NCI-H187 treated with DMSO at 0.1 percent for 48 hours (cell line): ENCODE measurements at places on chromosomes 16 and 17.
A peak's percentile ranks its signal among the peaks of the same experiment; 100 is the strongest.

DNA sequence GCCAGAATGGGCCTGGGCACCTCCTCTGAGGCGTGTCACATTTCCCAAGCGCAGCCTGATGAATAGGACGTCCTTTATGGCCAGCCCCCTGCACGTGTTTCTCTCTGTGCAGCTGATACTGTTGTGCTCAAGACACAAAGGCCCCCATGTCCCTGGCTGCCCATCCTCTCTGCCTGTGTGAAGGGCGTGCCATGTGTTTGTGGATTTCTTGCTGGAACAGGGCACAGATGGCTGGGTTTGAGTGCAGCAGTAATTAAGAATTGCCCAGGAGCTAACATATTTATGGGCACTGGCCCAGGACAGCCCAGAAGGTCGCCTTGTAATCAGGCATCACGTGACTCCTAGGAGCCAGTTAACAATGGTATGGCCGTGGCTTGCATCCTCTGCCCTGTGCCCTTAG is 181.1 kb downstream of the CCDC182 start:
- peak; percentile 49 for DNase-seq

- DNase-seq = no peak
Observed at GRCh38 chr17:64001763-64002529, 3.8 kb downstream of the PRR29 start.

GRCh38 chr16:20880867-20881502 is 19.2 kb downstream of the DCUN1D3 start:
- no peak for DNase-seq

DNA sequence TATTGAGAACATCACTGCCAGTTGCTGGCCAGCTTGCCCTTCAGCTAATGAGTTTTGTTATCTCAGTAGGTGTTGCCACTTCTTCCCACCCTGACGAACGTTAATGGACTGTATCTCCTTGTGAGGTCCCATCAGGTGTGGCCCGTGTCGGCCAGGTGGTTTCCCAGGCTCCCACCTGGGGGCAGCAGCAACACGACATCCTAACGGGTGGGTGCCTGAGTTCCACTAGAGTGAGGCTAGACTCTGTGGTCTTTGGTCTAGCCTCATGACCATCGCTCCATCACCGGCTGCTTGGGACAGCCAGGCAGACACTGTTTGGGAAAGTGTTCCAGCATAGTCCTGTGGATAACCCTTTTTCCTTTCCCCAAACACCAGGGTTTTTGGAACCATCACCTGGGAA is 45.6 kb upstream of the LCMT1 start:
- no peak for DNase-seq

DNA sequence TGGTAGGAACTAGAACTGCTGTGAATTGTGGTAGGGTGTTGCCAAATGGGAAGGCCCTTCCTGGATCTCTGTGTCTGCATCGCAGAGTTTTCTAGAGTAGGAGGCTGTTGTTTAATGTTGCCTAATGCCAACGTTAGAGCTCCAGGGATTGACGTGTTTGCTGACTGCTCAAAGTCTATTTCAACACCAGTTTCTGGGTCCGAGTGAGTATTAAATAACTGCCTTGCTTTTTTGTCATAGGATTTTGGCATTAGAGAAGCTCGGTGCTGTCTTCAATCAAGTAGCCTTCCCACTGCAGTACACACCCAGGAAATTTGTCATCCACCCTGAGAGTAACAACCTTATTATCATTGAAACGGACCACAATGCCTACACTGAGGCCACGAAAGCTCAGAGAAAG is 40.0 kb downstream of the SF3B3 start:
- no peak for DNase-seq

DNA sequence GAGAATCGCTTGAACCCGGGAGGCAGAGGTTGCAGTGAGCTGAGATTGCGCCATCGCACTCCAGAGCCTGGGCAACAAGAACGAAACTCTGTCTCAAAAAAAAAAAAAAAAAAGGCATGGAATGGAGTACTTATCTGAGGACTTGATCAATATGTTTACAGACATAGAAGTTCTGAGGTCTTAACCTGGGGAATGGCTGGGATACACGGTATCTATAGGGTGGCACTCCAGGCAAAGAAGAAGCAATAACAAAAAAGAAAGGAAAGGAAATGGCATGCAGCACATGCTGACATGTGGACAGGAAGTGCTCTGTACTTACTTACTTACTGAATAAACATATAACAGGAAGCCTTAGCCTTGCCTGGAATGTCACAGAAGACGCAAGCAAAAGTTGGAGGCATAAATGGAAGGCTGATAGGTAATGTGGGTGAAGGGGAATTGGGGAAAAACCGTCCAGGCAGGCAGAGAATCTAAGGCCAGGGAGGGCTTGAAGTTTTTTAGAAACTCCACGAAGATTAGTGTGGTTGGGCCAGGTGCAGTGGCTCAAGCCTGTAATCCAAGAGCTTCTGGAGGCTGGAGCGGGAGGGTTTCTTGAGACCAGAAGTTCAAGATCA is 10.1 kb upstream of the SPOP start:
- no peak for DNase-seq

- DNase-seq = no peak
Observed at GRCh38 chr17:18000030-18000408, 27.4 kb downstream of the DRC3 start.

GRCh38 chr17:170130-170670 is 11.2 kb downstream of the DOC2B start:
- DNase-seq = no peak
